Activated CD4-positive, alpha-beta T cell treated with anti-CD3 and anti-CD28 coated beads for 24 hours (primary cell): ENCODE measurements at places on chromosomes 6 and 20.

DNA sequence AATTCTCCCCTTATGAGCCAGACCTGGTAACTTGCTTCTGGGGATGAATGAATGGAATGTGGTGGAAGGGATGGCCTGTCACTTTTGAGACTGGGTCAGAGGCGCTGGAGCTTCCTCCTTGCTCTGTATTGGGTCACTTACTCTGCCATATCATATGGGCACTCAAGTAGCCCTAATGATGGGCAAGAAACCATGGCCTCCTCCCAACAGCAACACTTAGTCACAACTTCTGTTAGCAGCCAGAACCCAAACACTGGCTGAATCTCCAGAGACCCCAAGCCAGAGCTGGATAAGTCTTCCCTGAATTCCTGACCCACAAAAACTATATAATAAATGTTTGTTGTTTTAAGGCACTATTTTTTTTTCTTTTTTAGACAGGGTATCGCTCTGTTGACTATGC, 5.5 kb downstream of the E2F1 start:
- DNase-seq: no peak

DNA sequence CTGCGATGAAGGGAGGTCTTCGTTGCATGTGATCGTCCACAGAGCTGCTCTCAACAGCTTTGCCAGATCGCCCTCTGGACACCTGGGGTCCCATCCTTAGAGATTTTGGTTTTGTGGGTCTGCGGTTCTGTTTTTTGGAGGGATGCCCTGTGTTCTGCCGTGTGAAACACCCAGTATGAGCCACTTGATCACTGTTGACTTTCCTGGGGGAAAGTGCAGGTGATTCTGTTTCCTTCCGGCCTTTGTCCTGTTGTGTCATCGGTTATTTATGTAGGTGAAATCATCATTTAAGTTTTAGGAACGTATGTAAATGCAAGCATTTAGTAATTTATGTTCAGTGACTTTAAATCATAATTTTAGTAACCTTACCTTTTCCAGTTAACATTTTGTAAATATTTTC, 56.4 kb upstream of the SLC22A1 start:
- DNase-seq: no peak

- DNase-seq: no peak
Measured at GRCh38 chr20:14724468-14724867, 387.1 kb upstream of the FLRT3 start.

- DNase-seq: no peak
Measured at GRCh38 chr6:15511248-15512125, 151.3 kb downstream of the DTNBP1 start.

- no peak for DNase-seq
Measured at GRCh38 chr6:42786525-42786985, 4.7 kb downstream of the BICRAL start.

DNA sequence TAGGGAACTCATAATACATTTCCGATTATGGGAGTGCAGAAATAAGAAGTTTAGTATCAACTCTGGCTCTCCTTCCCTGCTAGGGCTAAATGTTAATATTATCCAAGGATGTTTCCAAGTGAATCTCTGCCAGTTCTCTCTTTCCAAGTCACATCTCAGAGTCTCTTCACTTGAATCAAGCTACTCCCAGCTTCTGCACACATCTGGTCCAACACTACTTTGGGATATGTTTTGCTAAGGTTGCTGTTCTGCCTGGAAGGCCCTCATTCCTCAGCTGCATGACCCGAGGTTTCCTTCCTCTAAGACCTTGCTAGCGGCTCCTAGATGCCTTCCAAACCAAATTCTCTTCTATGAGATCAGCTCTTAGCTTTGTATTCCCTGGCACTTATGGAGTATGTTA, 331.8 kb downstream of the GJA1 start:
- DNase-seq: no peak

- DNase-seq: no peak
Measured at GRCh38 chr6:14048837-14049236, 68.7 kb upstream of the CD83 start.

DNA sequence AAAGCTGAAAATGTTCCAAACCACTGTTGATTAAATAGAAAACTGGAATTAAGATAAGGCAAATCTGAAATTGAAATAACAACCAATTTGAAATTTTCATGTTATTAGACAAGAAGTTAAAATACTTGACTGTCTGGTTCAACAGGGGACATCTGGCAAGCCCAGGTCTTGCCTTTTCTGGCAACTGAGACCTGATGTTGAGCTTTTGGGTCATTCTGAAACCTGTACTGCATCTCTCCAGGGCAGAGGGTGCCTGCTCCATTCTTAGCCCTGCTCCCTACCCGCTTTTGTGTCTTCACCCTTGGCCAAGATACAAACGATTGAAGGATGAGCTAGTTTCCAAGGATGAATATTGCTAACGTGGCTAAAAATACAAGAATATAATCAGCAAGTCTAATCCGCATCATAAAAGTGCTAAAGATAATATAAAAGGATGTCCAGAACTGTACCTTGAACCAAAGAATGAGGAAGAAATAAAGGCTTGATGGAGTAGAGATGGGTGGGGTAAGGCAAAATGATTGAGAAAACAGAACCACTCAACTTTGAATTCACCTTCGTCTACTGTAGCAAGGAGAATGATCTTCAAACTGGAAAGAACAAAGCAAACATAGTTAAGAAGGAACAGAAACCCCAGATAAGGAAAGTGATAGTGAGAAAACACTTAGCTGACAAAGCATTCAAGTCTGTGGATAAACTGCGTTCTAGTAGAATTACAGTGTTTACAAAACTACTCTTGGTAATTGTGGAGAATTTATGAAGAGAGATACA, 109.8 kb upstream of the MAN1A1 start:
- no peak for DNase-seq

- no peak for DNase-seq
Measured at GRCh38 chr6:106731144-106731842, 101.9 kb downstream of the QRSL1 start.
